Stimulated activated CD8-positive, alpha-beta memory T cell treated with anti-CD3 and anti-CD28 coated beads, Interleukin-4, amount 100 ng/mL, for 24 hours (primary cell): ENCODE measurements at places on chromosomes 1 and 21.
A peak's percentile ranks its signal among the peaks of the same experiment; 100 is the strongest.

- DNase-seq = no peak
Observed at GRCh38 chr1:146001709-146002108, 5.3 kb upstream of the TXNIP start.

- DNase-seq = no peak
Observed at GRCh38 chr1:237763137-237763536, 127.6 kb downstream of the ZP4 start.

GRCh38 chr1:224064150-224064549, 49.8 kb upstream of the FBXO28 start:
- no peak for DNase-seq

DNA sequence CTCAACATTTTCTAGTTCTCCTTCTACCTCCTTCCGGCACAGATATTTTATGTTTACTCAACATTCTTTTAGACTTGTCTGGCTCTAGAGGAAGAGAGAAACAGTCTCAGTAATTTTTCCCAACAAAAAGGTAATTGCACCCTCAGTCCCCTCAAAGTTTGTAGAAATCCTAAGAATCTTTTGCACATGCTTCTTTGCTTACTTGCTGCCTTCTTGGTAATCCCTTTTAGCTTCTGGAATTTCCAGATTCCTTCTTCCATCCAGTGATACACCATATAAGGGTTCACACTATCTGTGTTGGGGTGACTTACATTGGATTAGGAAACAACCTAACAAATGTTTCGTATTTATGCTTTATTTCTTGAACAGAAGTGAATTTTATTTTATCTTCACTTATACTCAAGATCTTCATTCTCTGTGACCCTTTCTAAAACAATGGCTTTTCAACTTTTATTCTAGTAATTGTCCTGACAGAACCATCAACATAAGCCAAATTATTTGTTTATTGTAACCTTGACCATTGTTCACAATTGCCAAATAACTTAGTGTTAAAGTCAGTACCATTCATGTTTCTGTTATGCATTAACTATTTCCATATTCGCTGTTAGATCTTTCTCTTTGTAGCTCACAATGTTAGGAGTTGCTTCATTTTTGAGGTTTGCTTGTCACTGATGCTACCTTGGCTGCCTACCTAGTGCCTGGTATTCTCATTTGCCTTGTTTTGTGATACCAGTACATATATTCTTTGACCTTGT, 238.1 kb downstream of the HMCN1 start:
- DNase-seq = no peak

- no peak for DNase-seq
Observed at GRCh38 chr1:221310180-221310579, 430.9 kb downstream of the HLX start.

- DNase-seq = no peak
Observed at GRCh38 chr1:207393610-207394009, 60.5 kb upstream of the CR2 start.

DNA sequence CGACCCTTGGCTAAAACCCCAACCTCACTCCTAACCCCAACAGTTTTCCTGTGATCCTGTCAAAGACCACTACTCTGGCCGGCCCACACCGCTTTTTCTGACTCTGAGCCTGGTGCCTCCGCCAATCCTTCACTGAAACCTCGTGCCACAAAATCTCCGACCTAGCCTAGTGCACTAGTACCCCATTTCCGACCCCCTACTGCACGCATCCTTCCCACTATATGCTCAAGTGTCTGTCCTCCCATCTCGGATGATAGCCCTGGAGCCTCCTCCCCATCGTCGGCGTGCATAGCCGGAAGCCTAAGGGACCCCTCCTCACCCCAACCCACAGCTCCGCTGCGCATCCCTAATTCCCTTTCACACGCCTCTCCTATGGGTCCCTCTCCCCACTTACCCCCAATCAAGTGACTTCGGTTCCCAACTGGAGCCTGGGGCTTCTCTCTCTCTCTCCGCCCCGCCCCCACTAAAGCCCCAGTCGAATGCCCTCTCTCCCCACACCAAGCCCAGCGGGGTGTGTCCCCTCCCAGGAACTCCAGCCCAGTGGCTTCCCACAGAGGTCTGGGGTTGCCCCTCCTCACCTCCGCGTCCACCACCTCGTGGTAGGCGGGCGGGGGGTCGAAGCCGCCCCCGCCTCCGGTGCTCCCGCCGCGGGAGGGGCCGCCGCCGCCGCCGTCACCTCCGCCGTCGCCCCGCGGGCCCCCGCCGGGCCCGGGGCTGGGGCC, 791 bp downstream of the USP24 start:
- peak; percentile 30 for DNase-seq

DNA sequence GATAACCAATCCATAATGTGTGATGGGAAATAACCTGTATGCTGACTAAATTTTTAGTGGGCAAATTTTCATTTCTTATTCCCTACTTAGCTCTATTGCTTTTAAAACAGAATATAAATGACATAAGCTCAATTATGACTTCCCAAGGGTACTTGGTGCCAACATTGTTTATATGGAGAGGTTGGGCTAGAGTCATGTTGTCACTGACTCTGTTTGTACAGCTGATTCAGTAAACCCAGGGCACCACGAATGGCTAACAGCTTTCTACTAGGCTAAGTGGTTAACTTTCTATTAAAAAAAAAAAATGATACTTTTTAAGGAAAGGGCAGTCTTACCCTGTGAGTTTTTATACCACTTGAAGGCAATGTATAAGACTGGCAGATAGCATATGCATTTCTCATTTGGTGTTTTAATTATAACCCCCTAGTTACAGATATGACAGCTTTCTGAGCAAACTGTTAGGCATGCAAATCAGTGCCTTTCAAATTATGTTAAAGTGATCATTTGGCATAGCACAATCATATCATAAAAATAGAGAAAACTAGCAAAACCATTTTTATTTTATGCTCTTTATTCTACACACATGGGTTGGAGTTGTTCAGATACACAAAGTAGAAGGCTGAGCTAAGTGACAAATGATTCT, 147.1 kb downstream of the DNM3 start:
- no peak for DNase-seq
